ENCODE measurements at places on chromosomes 6 and 20.
A peak's percentile ranks its signal among the peaks of the same experiment; 100 is the strongest.

DNA sequence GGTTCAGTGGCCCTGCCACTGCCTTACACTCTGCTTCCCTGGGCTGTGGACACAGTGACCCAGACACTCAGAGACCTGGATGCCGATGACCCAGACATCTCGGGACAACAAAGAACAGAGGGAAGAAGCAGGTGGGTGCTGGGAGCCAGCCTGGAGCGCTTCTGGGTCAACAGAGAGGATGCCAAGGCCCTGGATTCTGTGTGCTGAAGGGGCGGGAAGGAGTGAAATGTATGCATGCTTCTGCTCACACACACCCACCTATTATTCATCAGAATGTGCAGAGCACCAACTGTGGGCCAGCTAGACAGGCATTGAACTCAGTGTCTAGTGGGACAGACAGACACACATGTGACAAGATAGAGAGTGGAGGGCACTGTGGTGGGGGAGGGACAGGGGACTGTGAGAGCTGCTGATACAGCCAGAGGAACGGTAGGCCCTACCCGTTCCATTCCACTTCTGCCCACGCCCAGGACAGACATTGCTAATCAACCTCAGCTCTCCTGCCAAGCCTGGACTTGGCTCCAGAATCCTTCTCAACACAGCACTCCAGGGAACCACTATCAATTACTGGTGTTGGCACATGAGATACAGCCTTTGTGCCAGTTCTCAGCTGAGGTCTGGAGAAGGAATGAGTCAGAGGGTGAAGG lies 20.2 kb downstream of the KCNK15 start:
- no peak for DNase-seq

DNA sequence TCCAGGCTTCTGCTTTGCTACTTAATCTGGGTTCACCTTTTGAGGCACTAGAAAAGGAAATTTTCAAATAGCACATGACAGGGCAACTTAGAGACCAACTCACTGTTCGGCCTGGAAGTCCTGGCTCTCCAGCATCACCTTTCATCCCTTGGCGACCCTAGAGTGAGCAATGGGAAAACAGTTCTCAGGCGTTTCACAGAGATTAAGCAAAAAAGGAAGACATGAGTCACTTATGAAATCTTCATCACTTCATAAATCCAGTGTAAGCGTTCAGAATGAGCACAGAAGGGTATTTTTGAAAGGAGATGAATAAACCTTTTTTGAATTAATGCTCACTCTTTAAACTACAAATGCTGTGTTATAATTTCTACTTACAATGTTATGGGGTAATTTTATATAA lies 104.0 kb downstream of the COL12A1 start:
- DNase-seq: no peak

DNA sequence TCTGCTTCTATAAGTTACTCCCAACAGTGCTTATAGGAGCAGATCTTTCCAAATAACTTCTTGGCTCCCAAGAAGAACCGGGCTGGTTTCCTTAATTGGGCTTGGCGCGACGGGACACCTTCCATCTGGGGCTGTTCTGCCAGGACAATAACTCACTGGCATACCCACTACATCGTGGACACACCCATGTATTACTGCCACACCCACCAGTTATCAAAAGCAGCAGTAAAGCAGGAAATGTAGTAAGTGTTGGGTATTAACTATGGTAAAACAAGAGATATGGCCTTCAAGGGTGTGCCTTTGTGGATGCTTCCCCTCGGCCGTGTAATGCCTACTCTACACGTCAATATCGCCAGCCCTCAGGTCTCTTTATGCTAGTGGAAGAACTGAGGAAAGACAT lies 24.7 kb downstream of the CNKSR3 start:
- no peak for DNase-seq

- DNase-seq: no peak
These were observed 121.6 kb downstream of the DHX35 start for GRCh38 chr20:39083761-39084160.

DNA sequence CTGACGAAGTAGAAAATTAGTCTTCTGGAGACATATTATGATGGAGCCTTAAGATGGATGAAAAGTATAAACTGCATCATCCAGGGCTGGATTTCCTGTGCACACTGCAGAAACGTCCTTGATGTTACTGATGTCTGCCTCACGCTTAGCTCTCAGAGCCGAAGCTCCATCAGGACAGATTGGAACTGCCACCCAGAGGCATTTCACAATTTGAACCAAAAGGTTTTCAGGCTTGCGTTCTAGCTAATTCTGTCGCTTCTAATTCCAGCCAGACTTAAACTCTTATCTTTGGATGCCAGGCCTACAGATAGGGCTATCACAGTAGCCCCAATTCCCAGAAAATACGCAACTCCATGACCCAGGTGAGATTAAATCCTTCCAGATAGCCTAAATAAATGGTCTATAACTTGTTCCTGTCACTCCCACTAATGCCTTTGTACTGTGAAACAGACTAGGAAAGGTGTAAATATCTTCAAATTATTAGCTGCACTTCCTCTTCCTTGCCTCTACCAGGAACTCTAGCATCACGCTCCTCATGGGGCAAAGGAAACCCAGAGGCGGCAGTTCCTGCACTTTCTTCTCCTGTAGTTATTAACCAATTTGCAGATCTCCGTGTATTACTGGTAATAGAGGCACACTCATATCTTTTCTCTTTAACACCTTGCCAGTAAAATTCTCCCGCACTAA lies 634.6 kb downstream of the PRKN start:
- no peak for DNase-seq

DNA sequence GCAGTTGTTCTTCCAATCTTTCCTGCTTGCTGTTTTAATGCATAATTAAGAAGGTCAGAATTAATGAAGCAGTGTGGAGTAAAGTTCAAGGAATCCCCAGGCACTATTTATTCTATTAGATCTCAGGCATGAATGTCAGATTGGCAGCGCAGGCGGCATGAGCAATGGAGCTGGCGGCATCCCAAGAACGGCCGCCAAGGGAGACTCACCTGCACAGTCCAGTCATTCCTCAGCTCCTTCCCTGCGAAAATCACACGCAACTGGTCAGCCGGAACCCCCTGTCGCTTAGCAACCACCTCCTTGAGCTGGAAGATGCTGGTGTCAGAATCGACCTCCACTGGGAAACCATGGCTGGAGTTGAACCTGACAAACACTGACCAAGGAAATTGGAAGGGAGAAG lies 284.5 kb downstream of the PRKN start:
- peak; percentile 29 for DNase-seq

DNA sequence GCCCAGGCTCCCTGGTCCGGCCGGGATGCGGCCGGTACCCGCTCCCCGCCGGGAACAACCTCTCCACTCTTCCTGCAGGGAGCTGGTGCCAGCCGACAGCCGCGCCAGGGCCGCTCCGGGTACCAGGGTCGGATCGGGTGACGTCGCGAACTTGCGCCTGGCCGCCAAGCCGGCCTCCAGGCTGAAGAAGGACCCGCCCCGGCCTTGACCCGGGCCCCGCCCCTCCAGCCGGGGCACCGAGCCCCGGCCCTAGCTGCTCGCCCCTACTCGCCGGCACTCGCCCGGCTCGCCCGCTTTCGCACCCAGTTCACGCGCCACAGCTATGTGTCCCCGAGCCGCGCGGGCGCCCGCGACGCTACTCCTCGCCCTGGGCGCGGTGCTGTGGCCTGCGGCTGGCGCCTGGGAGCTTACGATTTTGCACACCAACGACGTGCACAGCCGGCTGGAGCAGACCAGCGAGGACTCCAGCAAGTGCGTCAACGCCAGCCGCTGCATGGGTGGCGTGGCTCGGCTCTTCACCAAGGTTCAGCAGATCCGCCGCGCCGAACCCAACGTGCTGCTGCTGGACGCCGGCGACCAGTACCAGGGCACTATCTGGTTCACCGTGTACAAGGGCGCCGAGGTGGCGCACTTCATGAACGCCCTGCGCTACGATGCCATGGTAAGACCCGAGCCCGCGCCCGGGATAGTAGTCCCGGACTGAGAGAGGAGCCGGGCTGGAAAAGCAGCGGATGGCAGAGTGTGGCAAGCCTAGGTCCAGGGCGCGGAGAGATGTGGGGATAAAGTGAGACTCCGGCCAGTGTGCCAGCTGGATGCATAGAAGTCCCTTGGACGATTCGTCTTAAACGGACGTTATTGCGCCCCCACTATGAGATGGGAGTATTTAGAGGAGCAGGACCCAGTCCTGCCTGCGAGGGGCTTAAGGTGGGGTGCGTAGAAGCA lies at the start of gene NT5E:
NT5E (plus strand) TSS at position 266 of the 942 bp plus-strand sequence; CDS start at position 323, 57 bp downstream.
- peak; percentile 86 for DNase-seq

DNA sequence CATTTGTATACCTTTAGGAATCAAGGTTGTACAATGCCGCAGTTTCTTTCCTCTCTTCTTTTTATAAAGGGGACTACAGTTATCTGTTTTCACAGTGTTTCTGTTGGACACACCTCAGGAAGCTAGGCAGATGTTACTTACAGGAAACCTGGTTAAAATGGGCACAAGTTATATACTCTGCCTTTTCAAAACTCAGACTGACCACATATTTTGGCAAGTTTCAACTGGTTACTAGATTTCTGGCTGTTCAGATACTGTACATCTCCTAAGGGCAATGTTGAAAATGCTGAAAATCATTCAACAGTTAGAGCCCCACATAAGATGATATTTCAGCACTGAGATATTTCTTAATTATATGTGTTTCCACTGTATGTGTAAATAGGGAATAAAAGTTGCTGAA lies 92.5 kb upstream of the SLC35B3 start:
- DNase-seq: no peak

GRCh38 chr20:20237093-20237959 lies 130.6 kb upstream of the INSM1 start:
- peak; percentile 54 for DNase-seq

- no peak for DNase-seq
These were observed 87.1 kb downstream of the INSM1 start for GRCh38 chr20:20454850-20455627.

DNA sequence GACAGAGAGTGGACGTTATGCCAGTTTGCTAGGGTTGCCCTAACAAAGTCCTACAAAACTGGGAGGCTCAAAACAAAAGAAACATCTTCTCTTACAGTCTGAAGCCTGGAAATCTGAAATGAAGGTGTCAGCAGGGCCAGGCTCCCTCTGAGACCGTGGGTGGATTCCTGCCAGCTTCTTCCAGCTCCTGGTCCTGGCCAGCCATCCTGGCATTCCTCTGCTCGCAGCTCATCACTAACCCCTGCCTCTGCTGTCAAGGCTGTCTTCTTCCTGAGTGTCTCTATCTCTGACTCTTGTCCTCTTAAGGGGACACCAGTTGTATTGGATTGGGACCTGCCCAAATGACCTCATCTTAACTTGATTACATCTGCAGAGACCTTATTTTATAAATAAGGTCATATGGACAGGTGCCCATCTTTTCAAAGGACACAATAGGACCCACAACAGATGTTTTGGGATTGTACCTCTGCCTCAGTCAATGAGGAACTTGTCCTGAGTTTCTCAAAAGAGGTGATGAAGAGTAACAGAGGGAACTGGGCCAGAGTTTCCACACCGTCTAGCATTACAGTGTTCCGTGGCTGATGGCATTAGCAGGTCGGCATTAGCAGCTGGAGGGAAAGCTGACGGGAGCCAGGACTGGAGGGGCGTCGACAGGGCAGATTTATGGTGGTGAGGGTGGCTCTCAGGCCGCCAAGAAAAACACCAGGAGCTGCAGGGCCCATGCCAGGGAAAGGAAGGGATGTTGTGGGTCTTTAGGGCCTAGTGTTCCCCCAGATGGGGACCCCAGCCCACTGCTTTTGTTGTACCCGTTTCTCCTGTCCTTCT lies 157.3 kb downstream of the TBXT start:
- DNase-seq: peak; percentile 55

GRCh38 chr6:2998998-2999617 lies 586 bp upstream of the NQO2 start:
- DNase-seq: no peak

- DNase-seq: peak; percentile 25
These were observed 141.1 kb downstream of the CEBPB start for GRCh38 chr20:50331469-50332363.

DNA sequence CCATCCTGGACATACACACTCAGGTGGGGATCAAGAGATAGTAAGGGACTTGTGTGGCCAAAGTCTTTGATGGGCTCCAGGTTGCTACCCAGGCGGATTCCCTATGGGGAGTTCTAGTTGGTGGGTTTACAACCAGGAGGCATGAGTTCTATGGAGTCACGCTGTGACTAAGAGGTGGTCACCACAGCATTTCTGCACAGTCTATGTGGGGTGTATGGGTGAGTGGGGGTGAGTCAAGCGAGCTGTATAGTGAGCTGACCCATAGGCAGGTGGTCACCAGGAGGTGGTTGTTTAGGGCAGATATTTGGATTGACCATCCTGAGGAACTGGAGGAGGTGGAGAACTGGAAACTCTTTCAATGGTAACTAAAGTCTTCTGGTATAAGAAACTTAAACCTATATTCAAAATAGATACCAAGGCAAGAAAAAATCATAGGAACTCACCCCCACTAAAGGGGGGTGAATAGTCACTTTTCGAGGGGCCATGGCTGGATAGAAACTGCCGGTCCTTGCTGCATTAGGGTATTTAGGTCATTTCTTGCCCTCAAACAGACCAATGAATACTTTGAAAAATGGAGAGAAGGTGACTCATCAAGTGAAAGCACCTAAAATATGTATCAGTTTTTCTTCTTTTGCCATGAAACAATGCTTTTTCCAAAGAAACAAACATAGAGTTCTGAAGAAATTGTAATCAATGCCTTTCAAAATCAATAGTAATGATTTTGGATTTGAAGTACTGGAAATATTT lies 84.3 kb upstream of the NRN1 start:
- no peak for DNase-seq

DNA sequence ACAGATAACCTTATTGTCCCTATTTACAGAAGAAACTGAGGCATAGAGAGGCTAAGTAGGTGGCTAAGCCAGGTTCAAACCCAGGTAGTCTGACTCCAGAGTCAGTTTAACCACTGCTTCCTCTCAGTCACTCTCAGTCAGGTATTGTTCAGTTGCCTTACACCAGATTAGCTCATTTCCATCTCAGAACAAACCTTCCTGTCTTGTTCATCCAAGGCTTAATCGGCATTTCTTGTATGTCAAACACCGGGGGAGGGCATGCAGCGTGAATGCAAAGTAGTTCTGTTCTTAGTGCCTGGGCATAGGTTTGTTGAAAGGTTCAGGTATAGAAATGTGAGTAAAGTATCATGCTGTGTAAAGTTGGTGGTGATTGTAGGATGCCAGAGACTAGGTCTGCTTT lies 51.7 kb downstream of the CTNNBL1 start:
- DNase-seq: no peak

DNA sequence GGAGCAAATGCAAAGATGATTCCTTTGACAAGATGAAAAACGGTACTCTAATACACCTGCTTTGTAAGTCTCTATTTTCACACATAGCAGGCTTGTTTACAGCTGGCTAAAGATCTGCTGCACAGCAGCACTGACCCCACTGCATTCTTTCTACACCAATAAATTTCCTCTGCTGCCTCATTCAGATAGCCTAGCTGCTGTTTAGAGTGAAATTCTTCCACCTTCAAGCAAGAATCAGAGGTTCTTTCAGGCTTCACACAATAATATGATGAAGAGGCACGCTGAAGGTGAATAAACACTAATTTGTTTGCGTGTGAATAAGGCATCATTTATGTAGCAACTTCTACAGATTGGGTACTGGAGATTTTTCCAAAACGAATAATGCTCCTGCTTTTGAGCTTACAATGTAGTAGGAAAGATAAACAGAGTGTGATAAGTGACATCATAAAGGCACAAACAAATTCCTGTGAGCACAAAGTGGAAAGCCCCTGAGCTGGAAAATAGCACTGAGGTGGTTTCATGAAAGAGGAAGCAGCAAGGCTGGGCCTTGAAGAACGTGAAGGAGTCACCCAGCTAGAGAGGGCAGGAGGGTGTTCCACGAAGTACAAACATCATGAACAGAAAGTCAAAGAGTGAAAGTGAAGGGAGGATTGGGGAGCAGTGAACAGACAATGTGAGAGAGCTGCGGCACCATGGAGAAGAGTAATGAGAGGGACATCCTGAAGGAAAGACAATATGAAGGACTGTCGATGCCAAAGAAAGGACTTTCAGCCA lies 543.4 kb downstream of the CD83 start:
- DNase-seq: no peak

Measured in nephron progenitor cell (in vitro differentiated cells).